ENCODE measurements at places on chromosomes 5 and 9. TPM values are rescaled to one million over a fixed set of nuclear protein-coding genes. Genes with fewer than 3 reads are reported as not detected.

- no peak for DNase-seq
Observed at GRCh38 chr5:24110004-24110615, 534.7 kb downstream of the CDH10 start.

- DNase-seq, result no peak
Observed at GRCh38 chr9:2396622-2397285, 224.8 kb upstream of the VLDLR start.

- no peak for DNase-seq
Observed at GRCh38 chr9:69579760-69580581, 92.2 kb downstream of the APBA1 start.

DNA sequence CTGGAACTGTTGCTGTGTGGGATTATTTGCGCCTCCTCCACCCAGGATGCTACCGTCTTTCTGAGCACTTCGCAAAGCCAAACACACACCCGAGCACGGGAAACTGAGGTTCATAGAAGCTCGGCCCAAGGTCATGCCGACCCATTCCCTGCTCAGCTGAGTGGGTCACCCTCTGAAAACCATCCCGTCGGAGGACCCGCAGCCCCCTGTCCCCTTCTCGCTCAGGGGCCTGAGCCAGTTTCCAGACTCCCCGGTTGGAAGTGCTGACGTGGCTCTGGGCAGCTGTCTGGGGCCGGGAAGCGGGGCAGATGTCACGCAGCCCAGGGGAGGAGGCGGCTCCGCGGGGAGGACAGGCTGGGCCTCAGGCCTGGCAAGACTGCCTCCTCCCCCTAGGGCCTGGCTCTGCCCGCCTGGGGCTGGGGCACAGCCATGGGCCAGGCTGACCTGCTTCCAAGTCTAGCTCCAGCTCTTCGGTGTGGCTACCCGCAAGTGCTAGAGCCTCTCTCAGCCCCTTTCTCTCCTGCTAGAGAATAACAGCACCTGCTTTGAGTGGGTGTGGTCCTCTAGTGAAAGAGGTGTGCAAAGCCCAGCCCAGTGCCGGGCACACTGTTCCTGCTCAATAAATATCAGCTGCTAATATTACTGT lies 9.9 kb upstream of the CXXC5 start:
- DNase-seq, result peak; percentile 94

DNA sequence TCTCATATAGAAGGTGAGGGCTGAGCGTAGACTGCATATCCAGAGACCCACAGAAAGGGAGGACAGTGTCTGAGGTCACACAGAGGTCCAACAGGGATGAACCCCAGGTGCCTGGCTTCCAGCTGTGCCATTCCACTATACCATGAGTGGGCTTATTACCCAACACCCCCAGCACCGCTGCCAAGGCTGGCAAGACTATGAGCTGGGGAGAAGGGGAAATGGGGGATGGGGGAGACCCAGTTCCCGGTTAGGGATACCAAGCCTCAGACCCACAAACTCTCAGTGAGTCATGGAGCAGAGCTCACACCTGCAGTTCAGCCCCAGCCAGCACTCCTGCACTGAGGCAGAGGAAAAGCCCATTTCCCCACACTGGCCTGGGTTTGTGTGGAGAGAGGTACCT lies 106.4 kb downstream of the PSD2 start:
- DNase-seq, result no peak

PCDHGB2 gene
- 6.5 TPM for total RNA-seq

Data from right cardiac atrium (tissue), 5 donors.